ENCODE measurements at places on chromosomes 1 and 21. TPM values are rescaled to one million over a fixed set of nuclear protein-coding genes. Genes with fewer than 3 reads are reported as not detected.

- peak; percentile 46 for DNase-seq
These were observed at the start of gene ADAMTSL4 for GRCh38 chr1:150548632-150549495. TSS of gene ADAMTSL4 (plus strand) at chr1:150549408. CDS start at chr1:150552289, 2,881 bp downstream.

GRCh38 chr1:224707843-224708725, 92.0 kb downstream of the CNIH3 start:
- no peak for DNase-seq

- DNase-seq: no peak
These were observed 5.5 kb upstream of the DDR2 start for GRCh38 chr1:162626761-162627160.

DNA sequence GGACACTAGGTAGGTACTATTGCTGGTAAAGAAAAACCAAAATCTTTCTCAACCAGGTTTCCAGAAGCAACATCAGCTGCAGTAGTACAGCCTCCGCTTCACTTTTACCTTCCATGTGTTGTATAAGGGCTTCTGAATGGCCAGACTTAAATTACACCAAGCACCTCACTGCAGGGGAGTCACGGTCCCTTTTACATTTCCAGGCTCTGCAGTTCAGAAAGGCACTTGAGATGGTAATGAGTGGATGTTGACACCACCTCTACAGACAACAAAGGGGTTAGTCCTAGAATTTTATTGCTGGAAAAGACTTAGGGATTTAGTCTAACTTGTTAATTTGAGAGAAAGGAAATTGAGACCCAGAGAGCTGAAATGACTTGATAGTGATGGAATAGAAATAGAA, 12.0 kb upstream of the DUSP12 start:
- DNase-seq: no peak

GRCh38 chr1:84956097-84956496, 40.8 kb downstream of the MCOLN2 start:
- no peak for DNase-seq

DNA sequence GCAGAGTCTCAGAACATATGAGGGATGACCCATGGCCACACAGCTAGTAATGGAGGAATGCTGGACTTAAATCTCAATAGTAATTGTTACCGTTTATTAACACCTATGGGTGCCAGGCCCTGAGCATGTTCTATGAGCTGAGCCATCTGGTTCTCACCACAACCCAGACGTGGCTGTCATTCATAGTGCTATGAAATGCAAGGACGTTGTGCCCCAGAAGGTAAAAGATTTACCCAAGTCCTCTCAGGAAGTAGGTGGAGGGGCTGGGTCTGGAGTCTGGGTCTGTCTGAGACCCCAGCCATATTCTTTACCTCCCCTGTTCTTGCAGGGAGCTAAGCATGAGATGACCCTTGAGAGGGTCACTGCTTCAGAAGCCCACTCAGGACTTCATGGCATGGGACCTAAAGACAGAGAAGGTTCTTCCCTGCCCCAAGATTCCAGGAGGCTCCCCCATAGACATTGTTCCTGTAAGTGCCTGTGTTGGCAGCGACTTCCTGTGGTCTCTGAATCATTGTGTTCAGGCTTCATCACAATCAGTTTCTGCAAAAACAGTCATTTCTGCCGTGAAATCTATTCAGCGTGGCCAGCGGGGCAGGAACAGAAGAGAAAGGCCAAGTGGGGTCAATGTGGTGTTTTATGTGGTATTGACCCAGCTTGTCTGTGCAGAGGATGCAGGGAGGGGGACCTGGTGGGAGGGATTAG, 475.4 kb downstream of the PTPRU start:
- DNase-seq: no peak

DNA sequence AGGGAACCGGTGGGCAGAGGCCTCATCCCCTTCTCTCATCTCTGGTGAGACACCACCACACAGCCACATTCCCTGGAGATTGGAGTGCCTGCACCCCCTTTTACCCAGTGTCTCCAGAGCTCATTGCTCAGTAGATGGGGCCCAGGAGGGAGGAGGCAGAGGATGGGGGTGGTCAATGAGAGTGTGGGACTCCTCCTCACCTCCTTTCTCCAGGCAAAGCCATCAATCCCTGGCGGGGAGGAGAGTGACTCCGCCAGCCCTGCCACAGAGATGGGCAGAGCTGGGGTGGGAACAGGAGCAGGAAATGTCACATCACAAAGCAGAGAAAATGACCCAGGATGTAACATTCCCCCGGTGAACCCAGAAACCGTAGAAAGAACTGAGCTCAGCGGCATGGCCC, 117.2 kb downstream of the MATN1 start:
- DNase-seq: no peak

DNA sequence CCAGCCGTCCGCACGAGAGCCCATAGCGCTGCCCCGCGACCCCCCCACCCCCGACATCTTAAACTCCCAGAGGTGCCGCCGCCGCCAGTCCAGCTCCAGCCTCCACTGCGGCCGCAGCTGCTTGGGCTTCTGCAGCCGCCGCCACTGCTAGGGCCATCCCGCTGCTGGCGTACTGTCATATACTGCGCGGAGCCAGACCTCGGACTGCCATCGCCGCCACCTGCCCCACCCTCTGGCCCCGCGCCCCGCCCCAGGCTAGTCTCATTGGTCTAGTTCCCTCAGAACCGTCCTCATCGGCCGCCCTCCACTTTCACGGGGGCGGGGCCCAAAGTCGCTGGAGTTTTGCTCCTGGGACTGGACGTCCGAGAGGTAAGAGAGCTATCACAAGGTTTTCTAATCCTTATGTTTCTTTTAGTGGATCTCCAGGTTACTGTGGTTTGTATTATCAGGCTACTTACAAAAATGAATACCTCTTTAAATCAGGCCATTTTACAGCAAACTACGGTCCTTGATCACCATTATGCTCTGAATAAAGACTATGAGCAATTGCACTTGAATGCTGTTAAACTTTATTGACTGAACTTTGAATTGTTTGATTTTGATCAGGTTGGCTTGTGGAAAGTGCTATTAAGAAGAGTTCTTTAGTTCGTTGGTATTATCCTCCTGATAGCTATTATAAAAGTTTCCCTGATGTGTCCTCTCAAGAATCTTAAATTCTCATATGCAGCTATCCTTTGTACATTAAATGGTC, 2.8 kb upstream of the CD1D start:
- DNase-seq: no peak

- DNase-seq: peak; percentile 87
These were observed 19.8 kb downstream of the OLFML2B start for GRCh38 chr1:162003830-162004215.

- DNase-seq: no peak
These were observed 58.3 kb upstream of the DSCAM start for GRCh38 chr21:40905251-40905650.

GRCh38 chr1:235450433-235450832, 53.8 kb downstream of the B3GALNT2 start:
- no peak for DNase-seq

DNA sequence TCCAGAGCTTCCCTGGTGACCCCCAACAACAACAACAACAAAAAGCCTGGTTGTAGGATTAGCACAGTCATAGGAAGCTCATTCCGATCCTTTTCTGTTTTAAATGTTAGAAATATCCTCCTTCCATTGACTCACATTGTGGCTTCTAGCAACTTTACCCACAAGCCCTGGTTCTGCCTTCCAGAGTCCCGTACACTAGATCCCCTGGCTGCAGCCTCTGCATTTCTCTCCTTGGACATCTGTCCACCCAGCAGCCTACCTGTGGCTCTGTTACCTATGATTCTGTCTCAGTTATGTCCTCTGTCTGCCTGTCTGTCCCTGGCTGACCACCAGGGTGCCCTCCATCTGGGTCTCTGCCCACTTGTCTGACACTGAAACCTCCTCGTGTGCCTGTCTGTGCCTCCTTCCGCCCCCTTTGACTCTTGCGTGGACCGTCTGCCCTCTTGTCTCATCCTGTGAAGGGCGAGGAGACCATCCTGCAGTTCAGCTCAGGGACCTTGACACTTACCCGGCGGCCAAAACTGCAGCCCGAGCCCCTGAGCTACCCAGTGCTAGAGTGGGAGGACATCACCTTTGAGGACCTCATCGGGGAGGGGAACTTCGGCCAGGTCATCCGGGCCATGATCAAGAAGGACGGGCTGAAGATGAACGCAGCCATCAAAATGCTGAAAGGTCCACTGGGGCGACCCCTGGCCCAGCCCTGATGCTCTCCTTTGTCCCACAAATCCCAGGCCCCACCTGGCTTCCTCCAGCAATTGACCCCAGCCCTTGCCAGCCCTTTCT, 16.1 kb downstream of the TIE1 start:
- DNase-seq: no peak

DNA sequence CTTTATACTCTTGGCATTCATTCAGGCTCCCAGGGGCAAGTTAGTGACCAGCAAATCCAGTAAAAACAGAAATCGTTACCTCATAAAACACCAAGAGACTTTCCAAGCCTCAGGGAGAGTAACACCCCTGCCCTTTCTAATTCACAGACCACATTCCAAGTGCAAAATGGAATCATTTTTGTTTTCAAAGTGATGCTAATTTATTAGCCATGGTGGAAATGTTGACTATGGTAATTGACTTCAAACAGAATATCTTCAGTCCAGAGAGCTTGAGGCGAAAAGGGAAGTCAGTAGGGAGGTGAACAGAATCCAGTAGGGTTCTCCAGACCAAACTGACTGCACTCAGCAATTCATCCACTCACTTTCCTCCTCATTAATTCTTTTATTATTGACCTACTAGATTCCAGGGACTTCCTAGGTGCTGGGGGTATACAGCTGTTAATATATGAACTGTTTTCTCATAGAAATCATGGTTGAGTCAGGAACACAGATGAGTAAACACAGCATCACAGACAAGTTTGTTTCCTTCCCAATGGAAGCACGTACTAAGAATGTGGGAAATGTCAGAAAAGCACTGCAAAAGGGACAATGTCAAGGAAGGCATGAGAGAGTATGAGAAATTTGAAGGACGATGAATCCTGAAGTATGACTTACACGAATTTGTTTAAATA, 388.5 kb upstream of the C1orf87 start:
- DNase-seq: no peak

DNA sequence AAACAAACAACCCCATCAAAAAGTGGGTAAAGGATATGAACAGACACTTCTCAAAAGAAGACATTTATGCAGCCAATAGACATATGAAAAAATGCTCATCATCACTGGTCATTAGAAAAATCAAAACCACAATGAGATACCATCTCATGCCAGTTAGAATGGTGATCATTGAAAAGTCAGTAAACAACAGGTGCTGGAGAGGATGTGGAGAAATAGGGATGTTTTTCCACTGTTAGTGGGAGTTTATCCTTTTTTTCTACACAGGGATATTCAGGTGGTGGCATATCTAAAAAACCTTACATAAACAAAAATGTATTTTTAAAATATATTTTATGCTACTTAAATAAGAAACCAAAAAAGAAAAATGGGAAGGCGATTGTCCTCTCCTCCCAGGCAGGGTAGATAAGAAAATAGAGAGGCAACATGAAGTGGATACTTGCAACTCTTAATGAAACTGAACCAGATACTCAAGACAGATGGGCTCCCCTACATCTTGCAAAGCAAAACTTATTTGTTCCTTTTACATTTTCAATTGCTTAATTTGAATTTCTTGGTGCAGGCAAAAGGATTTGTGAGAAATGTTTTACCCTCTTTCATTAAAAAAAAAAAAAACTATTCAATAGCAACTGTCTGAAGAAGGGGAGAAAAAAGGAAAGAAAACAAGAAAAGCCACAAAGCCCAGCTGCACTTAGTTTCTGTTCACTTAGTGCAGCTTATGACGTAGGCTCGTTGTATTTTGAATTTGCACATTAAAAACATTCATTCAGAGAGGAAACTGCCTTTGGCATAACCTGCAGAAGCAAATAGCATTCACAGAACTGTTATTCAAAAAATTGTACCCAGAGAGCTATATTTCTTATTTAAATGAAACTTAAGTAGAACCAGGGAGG, 36.9 kb upstream of the RGS1 start:
- no peak for DNase-seq

GRCh38 chr21:42471716-42472330, 24.2 kb downstream of the RSPH1 start:
- DNase-seq: no peak

KIAA0040 gene
- total RNA-seq: 16.4 TPM

GCSAML gene
- total RNA-seq: 16.4 TPM

FLG2 gene
- under 0.01 TPM for total RNA-seq

SLX9 gene
- 14.3 TPM for total RNA-seq

DPT gene
- total RNA-seq: not detected

LCE3B gene
- total RNA-seq: not detected

CYP2J2 gene
- 0.54 TPM for total RNA-seq

Data from hematopoietic multipotent progenitor cell (in vitro differentiated cells).